Eye (tissue), 1 donor: ENCODE measurements at places on chromosomes 5 and 9.
A peak's percentile ranks its signal among the peaks of the same experiment; 100 is the strongest.

DNA sequence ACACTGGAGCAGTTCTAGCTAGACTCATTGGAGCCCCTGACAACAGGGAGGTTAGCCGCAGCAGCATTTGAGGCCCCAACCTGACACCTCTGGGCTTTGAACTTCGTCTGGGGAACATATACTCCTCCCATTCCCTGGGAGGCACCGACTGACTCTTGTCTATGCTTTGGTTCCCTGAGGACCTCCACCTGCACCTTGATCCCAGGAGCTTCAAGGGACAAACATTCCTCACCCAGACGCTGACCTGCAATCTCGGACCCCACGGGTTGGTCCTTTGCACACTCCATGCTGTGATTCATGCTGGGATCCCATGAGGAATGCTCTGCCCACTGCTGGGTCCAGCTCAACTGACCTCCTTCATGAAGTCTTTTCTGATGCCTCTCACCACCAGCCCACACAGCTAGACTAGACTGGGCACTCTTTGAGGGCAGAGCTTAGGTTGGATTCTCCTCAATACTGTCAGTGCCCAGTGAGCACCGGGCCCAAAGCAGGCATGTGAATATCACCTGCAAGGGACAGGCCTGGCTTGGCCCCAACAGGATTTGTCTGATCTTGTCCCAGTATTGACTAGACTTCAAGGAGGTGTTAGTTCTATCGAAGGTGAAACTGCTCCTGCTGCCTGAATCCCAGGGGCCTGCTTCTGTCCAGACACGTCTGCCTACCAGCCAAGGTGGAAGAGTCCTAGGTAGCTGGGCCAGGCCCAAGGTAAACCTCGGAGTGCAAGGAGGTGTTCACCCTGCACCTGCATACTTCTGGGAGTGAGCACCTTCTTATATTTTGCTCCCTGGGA is 51.8 kb upstream of the ZBTB43 start:
- no peak for DNase-seq

- no peak for DNase-seq
Observed at GRCh38 chr9:78707481-78707991, 410.6 kb downstream of the PSAT1 start.

DNA sequence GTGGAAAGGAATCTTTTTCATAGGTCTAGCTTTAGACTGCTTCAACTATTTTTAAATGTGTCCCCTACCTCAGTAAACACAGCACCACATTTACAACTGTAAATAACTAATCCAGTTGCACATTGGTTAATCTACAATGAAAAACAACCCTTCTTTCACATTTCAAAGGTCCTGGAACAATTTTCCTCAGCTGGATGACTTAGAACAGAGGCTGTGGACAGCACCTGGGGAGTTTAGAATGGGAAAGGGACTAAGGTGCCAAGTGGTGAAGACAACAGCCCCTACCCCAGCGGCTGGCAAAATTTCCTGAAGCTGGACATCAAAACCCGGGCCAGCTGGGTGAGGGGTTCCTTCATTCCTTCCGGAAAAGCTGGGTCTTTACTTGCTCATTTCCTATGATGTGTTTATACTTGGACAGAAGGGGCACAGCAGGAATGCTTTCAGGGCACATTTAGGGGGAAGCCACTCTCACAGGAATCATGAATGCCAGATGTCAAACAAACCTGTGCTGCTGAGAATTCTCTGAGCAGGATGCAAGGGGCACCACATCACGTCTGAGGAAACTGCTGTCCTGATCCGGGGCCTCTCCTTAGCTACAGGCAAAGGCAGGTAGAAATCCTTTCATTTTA is 158.3 kb downstream of the NR2F1-AS1 start:
- peak; percentile 64 for DNase-seq

- no peak for DNase-seq
Observed at GRCh38 chr5:173334808-173335207, 6.6 kb upstream of the STC2 start.

GRCh38 chr5:71830681-71831539 is 111.8 kb downstream of the CARTPT start:
- DNase-seq, result peak; percentile 76

- DNase-seq, result peak; percentile 19
Observed at GRCh38 chr9:114480746-114481435, 24.4 kb downstream of the WHRN start.

- DNase-seq, result peak; percentile 77
Observed at GRCh38 chr5:81233080-81233634, at the start of gene CKMT2. Gene CKMT2, plus strand, starts transcription at chr5:81233322. Its CDS starts 17,811 bp downstream, at chr5:81251133.

GRCh38 chr5:174692982-174693422 is 31.4 kb upstream of the MSX2 start:
- peak; percentile 64 for DNase-seq
